HuH-7 (cell line): ENCODE measurements at places on chromosomes 5 and 9.

GRCh38 chr5:52743529-52743928, 44.2 kb upstream of the ITGA1 start:
- DNase-seq = no peak

- DNase-seq = no peak
These were observed 92.1 kb downstream of the PBX3 start for GRCh38 chr9:125839317-125839716.

- DNase-seq = no peak
These were observed 45.8 kb downstream of the THOC3 start for GRCh38 chr5:175922192-175922885.

GRCh38 chr9:105142406-105143135, 101.9 kb upstream of the SLC44A1 start:
- no peak for DNase-seq

DNA sequence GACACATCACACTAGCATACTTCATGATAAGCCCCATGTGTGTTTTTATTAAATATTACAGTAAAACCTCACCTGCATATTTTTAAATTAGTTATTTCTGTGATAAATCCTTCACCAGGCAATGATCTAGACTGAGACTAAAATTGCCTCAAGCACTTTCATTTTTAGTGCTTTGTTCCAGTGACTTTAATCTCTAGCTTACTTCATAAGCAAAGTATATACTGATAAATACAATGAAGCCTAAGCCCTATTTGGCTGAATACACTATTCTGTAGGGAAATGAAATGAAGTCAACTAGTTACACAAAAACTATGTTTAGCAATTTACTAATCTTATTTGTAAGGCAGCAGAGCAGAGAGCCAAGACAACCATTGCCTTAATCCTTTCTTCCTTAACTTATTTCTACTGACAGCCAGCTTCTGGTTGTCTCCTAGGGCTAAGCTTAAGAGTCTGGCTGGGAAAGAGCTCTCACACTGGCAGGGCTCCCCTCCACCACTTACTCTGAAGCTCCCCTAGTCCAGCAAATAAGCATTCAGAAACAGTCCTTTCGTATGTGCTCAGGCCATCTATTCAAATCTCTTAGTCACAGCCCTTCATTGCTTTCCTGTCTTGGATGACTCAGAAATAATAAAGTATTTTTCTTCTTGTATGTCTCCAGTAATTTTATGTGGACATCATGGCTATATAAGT, 31.4 kb upstream of the MTAP start:
- DNase-seq = no peak
